Fibroblast of the conjunctiva (primary cell): ENCODE measurements at places on chromosomes 7 and 10.
A peak's percentile ranks its signal among the peaks of the same experiment; 100 is the strongest.

GRCh38 chr7:79063019-79063698 lies 390.3 kb downstream of the MAGI2 start:
- DNase-seq, result no peak

DNA sequence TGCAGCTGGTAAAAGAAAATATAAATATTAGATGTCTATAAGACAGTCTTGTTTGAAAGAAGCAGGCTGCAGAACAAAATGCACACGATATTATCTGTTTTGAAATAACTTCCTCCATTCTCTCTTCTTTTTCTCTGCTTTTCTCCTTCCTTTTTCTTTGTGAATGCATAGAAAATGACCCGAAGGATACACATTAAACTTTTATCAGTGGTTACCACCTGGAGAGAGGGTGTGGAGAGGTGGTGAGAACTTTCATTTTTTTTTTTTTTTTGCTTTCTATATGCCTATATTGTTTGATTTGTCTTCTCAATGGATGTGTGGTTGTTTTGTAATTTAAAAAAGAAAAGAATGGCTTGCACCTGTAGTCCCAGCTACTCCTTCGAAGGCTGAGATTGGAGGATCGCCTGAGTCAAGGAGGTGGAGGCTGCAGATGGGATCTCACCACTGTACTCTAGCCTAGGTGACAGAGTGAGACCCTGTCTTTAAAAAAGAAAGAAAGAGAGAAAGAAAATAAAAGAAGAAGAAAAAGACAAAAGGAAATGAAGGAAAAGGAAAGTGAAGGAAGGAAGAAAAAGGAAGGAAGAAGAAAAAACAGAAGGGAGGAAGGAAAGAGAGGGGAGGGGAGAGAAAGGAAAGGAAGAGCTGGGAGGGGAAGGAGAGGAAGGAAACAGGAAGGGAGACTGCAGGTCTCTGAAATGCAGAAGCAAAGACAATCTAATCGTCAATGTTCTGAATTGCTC lies 64.4 kb downstream of the SAMD9 start:
- no peak for DNase-seq

DNA sequence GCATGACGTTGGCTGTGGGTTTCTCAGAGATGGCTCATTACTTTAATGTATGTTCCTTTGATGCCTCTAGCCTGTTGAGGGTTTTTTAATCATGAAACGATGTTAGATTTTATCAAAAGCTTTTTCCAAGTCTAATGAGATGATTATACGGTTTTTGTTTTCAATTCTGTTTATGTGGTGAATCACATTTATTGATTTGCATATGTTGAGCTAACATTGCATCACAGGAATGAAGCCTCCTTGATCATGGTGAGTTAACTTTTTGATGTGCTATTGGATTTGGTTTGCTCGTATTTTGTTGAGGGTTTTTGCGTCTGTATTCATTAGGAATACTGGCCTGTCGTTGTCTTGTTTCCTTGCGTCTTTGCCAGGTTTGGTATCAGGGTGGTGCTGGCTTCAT lies 52.3 kb upstream of the PTPN12 start:
- no peak for DNase-seq

- DNase-seq, result no peak
Measured at GRCh38 chr10:6694447-6695140, 114.5 kb upstream of the PRKCQ start.

GRCh38 chr10:58017719-58018367 lies 249.9 kb downstream of the IPMK start:
- DNase-seq, result peak; percentile 18

DNA sequence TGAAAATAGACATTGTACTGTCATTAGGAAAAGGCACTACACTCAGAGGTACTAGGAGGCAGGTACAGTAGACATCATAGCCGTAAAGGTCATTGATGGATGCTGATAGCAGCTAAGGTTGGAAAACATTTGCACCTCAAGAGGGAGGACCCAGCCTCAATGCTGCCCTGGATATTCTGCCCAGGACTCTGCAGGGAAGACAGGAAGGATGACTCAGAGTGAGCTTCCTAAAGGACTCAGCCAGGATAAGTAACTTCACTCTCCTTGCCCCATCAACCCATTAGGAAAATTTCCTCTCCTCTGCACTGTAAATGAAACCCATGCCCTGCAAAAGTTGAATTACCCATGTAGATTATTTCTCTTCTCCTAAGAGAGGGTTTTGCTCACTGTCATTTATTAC lies 617.9 kb upstream of the MKI67 start:
- DNase-seq, result no peak

- DNase-seq, result no peak
Measured at GRCh38 chr10:83713423-83713822, 425.9 kb upstream of the GHITM start.

- no peak for DNase-seq
Measured at GRCh38 chr7:82677493-82677892, 233.9 kb upstream of the CACNA2D1 start.

GRCh38 chr10:53491774-53492173 lies 719.2 kb upstream of the MBL2 start:
- no peak for DNase-seq

DNA sequence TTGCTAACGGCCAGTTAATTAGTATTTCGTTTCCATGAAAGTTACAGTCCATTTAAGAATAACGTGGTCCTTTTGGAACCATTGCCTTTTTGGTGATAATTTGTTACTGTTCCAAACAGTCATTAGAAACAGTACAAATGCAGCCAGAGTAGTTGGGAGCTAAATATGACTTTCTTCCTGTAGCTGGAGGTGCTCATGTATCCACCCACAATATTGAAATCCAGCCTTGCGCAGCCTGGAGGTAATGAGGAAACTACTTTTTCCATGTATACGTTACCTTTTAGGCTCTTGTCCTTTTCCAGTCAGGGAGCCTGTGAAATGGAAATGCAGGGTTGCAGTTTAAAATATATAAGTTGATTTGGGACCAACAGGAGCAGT lies 43.6 kb downstream of the LHFPL3 start:
- no peak for DNase-seq

GRCh38 chr10:128528781-128529180 lies 402.6 kb upstream of the MKI67 start:
- no peak for DNase-seq

DNA sequence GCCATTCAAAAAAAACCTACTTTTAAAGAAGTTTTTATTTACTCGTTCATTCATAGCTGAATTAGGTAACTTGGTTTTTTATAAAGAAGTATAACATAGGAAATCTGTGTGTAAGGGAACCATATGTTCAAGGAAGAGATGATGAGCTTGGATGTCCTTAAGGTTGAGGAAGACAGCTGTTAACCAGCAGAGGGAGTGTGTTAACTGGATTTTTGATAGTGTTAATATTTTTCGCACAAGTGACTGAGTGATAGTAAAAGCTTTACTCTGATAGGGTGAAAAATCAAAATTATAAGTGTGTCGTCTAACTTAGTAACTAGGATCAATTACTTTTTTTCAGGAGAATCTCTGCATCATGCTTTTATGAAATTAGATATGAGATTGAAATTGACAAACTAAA lies 134.7 kb downstream of the ARL5B start:
- no peak for DNase-seq

GRCh38 chr10:133391249-133391635 lies 2.7 kb upstream of the MTG1 start:
- DNase-seq, result no peak

DNA sequence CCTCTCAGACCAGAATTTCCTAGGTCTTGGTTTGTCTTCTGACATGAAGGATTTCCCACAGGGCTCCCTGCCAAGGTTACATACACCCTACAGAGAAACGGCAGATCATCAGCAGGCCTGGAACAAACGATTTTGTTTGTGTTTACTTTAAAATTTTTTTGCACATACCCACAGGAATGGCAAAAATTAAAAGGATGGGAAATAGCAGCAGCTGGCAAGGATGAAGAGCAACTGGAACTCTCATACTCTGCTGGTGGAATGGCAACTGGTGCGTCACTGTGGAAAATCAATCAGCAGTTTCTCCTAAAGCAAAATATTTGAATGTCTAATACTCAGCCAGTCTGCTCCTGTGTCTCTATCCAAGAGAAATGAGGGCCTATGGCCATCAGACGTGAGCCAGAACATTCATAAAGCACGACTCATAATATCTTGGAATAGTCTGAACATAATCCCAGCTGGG lies 6.5 kb downstream of the BAIAP2L1 start:
- no peak for DNase-seq

- no peak for DNase-seq
Measured at GRCh38 chr7:101330011-101330484, 8.4 kb upstream of the IFT22 start.

DNA sequence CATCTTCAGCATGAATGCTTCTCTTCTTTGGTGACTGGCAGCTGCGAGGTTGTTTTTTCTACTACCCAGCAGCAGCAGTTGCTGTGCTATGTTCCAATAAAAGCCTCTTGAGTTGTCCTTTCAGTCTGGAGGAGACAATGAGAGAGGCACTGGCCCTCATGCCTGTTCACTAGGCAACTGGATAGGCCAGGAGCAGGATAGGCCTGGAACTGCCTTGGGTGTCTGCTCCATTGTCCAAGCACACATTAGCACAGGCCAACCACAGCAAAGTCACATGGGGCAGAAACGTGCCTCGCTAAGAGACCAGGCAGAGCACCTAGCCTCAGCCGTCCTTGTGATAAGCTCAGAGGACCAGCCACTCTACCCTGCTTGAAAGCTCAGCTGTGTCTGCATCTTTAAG lies 76.9 kb upstream of the PDCD4 start:
- no peak for DNase-seq

GRCh38 chr10:20877986-20878983 lies 18.8 kb downstream of the NEBL start:
- no peak for DNase-seq

DNA sequence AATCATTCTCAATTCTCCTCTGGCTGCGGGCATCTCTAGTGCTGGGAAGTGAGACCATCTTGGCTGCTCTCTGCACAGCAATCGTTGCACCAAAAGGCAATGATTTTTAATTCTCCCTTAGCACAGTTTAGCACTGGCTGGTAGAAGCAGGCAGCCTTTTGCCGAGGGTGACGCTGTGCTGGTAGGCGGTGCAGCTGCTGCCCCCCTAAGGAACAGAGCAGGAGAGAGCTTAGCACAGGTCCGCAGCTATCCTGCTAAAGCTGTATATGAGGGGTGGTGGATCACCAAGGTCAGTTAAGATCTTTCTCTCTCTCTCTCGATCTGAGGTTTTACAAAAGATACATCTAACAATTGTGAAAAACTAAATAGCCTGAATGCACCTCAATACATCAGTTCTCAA lies 390.1 kb downstream of the GATA3 start:
- no peak for DNase-seq

- no peak for DNase-seq
Measured at GRCh38 chr7:91869661-91870060, 10.8 kb downstream of the MTERF1 start.

- no peak for DNase-seq
Measured at GRCh38 chr7:39637963-39638485, 14.7 kb downstream of the RALA start.

GRCh38 chr10:45052700-45053099 lies 52.0 kb downstream of the ZNF22 start:
- DNase-seq, result no peak

DNA sequence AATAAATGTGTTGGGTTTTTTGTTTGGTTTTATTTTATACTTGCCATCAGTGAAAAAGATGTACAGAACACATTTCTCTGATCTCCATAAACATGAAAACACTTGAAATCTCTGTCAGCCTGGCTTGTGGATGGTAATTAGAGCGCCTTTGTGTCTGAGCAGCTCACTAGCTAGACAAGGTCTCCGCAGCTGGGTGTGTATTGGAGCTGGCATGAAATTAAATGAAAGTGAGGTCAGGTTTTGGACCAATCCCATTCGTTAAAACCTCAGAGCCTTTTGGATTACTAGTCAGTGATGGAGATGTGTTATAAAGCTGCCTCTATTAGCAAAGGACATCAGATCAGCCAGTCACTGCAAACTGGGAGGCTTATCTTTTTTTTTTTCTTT lies 2.7 kb downstream of the FRAT1 start:
- DNase-seq, result no peak

GRCh38 chr10:70662362-70663220 lies 9.7 kb upstream of the ADAMTS14 start:
- no peak for DNase-seq

- DNase-seq, result peak; percentile 65
Measured at GRCh38 chr7:108002726-108003598, at the start of gene LAMB1. TSS of gene LAMB1 (minus strand) at chr7:108003161. CDS start at chr7:108002885, 276 bp downstream.

GRCh38 chr10:52779541-52780390 lies 7.2 kb upstream of the MBL2 start:
- DNase-seq, result peak; percentile 28

DNA sequence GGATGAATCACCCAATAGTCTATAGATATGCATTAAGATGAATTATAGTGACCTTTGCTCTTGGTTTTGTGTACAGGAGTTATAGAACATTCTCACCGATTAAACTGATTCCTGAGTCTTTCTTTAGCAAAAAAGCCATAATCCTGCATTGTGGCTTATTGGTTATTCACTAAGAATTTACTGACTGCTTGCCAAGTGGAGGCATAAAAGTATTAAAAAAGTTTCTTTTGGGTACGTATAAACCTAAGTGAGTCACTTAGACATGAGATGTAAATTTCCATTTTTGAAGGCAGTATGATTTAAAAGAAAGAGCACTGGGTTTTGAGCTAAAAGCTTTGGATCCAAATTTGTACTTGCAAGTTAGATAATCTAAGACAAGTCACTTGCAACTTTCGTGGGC lies 100.7 kb downstream of the CDK6 start:
- no peak for DNase-seq

- no peak for DNase-seq
Measured at GRCh38 chr10:110011681-110012080, 3.9 kb downstream of the ADD3 start.

DNA sequence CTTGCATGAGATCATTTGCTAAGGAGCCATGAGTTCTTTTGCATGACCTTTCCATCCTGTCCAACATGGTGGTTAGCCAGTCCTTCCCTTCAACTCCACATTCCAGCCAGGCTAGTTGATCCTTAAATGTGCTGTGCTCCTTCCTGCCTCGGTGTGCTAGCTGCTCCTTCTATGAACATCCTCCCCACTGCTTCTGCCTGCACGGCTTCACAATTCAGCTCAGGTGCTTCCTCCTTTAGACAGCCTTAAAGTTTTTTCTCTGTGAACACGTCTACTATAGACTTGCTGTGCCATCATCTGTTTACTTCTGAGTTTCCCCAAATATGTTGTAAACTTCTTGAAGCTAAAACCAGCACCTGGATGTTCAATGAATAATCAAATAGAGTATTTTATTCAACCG lies 95.5 kb downstream of the OTUD1 start:
- DNase-seq, result no peak

DNA sequence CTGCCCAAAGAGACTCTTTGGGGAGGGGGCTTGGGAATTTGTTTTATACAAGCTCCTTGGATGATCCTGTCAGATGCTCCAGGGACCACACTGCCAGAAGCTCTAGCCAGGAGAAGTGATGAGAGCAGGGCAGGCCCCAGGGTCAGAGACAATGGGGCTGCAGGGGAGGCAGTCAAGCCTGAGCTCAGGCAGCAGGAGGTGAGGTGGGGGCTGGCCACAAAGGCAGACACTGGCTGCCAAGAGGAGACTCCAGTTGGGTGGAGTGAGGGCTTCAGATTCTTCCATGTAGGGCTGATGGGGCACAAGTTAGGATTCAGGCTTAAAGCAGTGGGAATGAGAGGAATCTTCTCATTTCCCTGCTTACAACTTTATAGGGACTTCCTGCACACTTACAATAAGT lies 35.6 kb upstream of the LOXL4 start:
- DNase-seq, result no peak
